ENCODE measurements at places on chromosomes 7 and 10.

DNA sequence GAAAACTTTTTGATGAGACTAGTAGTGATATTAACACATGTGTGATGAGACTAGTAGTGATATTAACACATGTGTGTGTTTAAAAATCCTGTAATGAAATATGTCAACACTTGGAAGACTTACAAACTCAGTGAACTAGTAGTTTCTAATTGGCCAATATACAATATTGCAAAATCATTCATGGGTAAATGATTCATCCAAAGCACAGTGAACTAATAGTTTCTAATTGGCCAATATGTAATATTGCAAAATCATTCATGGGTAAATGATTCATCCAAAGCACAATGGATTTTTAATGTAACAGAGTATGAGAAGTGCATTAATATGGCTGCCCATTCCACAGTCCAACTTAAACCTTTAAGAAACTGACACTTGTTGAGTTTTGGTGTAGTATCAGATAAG, 77.8 kb downstream of the ATAD1 start:
- DNase-seq: no peak

DNA sequence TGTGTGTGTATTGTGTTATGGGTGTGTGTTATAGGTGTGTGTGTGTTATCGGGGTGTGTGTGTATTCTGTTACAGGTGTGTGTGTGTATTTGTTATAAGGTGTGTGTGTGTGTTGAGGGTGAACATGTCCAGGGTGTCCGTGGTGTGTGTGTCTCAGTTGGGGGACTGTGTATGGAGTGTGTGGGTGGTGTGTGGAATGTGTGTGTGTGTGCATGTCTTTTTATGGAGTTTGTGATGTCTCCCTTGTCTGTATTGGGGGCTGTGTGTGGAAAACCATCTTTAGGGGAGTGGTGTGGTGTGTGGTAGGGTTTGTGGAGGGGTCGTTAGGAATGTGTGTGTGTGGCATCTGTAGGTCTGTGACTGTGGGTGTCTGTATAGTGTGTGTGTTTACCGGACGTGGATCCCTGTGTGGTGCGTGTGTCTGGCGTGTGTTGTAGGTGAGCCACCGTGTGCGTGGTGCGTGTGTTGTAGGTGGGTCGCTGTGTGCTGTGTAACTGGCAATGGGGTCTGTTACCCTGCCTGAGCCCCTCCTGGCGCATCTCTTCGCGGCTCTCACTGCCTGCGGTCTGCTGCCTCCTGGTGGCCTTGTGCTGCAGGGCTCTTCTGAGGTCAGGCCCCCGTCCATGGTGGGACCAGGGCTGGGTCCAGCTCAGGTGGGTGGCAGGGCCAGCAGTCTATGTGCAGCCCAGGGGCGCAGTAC, 61.7 kb downstream of the PALD1 start:
- DNase-seq: no peak

GRCh38 chr10:96380821-96381220, 22.0 kb upstream of the OPALIN start:
- no peak for DNase-seq

- no peak for DNase-seq
Observed at GRCh38 chr7:39433550-39433949, 132.7 kb upstream of the YAE1 start.

DNA sequence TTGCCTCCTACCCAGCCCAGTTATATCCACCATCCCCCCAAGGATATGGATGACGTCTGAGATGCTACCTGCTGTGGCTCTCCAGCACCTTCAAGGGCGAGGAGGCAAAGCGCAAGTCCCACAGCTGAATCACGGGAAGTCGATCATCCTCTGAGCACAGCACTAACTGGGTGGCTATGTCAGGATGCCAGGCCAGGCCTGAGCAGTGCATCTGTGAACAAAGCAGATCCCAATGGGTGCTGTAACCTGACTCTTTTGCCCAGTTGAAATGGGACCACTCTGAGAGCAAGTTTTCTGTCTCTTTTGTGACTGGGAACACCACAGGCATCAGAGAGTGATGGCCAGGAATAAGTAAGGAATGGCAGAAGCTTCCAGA, 12.3 kb downstream of the SEC31B start:
- no peak for DNase-seq

DNA sequence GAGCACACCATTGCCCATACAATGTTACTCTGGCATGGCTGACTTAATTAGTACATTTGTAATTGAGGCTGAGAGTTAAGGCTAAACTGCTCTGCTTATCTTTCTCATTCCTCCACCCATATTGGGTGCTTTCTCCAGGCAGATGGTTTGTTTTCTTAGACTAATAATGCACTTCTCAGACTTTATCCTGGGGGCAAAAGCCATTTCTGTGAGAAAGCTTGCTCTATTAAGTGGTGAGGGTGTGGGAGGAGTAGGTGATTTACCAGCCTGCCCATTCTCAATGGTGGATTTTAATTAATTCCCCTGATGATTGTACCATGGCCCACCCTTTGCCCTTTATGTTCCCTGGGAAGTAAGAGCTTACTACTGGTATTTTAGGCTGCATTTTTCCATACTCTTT, 174.8 kb downstream of the FOXP2 start:
- DNase-seq: no peak

DNA sequence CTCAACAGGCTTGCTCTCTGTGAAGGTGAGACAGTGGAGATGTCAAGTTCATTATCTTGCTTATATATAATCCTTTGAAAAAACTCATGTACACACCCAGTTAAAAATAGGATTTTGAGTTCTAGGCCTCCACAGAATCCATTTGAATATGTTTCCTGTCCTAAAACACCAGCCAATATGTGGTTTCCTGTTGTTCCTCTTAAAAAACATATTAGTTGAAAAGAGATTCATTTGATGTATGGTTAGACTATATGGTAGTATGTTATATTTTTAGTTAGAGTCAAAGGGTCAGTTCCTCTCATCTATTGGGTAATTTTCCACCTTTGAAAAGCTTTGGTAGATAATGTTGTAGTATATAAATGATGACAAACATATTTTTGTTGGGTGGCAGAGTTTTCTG, 16.0 kb downstream of the PPP1R9A start:
- no peak for DNase-seq

GRCh38 chr7:28434510-28434909, 22.2 kb downstream of the CREB5 start:
- DNase-seq: no peak

DNA sequence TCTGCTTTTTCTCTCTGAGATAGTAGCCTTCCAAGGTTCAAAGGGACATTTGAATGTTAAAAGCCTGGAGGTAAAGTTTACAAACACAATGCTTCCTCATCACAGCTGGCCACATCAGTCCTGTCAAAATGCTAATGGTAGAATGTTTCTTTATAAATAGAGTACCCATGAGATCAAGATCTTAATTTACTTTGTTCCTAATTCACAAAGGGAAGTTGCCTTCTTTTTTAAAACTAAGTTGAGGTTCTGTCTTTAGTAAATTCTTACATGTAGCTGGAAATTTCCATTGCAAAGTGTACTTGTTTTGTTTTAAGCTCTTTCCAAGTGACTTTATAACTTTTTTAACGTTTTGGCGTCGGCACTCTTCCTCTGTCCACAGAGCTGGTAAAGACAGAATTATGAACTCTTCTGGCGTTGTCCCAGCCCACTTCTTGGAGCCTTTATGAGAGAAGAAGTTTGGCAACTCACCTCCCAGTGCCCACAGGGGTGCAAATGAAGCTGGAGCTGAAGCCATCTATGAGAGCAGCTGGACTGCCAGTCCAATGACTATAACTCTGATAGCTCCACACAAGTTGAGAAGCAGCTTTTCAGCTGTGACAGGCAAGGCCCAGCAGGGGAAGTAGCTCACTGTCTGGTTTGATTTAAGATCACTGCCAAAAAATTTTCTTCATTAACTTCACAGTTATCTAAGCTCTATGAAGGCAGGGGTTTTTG, 23.3 kb downstream of the FZD1 start:
- DNase-seq: no peak

DNA sequence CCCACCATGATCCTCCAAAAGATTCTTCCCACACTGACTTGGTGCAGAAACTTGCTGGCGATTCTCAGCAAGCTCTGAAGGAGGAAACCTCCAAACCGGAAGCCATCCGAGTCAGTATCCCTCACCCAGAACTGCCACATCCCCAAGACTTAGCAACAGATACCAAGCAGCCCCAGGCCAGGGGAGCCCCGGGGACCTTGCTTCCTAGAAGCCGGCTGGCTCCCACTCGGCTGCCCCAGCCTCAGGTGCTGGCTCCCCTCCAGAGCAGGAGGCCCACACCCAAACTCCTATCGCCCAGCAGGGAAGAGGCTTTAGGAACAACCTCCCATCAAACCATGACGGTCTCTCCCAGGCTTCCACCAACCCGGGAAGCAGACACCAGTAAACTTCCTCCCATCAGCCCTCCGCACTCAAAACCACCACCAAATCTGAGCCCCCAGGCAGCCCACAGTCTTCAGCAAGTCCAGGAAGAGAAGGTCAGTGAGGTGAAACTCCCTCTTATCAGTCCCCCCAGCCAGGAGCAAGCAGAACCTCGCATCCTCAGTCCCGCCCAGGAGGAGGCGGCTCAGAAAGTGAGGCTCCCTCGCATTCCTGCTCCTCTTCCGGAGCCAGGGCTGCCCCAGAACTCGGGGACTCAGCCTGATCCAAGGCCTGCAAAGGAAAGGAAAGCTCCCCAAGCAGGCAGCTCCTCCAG, 82.3 kb downstream of the LRGUK start:
- DNase-seq: no peak

GRCh38 chr10:14699482-14699881, 75.2 kb downstream of the FAM107B start:
- no peak for DNase-seq

DNA sequence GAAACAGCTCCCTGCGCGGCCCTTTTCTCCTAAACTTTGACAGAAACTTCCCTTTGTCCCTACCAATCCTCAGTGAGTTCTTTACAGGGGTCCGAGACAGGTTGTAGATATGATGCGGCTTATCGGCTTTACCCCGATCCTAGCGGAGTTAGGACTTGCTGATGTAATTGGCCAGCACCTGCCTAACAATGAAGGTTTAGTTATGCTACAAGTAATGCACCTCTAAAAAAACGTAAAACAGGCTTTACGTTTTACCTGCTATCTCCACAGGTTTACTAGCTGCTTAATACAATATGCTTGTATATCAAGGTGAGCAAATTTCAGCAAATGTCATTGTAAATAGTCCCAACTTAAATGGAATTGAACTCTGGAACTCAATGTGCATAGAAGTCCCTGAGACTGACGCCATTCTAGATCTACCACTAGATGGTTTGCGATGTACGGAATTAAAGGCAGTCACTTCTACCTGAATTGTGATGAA, 697 bp upstream of the SNX13 start:
- no peak for DNase-seq
